ENCODE measurements at places on chromosomes 7 and 10. TPM values are rescaled to one million over a fixed set of nuclear protein-coding genes. Genes with fewer than 3 reads are reported as not detected.

Gene CRPPA
- total RNA-seq = 2.9 TPM

Gene ZNF679
- not detected for total RNA-seq

Gene CYP3A5
- not detected for total RNA-seq

Gene OGDHL
- 0.58 TPM for total RNA-seq

Gene PIK3AP1
- not detected for total RNA-seq

Gene TWIST1
- not detected for total RNA-seq

Data from endothelial cell of umbilical vein (primary cell).